ENCODE measurements at places on chromosomes 16 and 17.

DNA sequence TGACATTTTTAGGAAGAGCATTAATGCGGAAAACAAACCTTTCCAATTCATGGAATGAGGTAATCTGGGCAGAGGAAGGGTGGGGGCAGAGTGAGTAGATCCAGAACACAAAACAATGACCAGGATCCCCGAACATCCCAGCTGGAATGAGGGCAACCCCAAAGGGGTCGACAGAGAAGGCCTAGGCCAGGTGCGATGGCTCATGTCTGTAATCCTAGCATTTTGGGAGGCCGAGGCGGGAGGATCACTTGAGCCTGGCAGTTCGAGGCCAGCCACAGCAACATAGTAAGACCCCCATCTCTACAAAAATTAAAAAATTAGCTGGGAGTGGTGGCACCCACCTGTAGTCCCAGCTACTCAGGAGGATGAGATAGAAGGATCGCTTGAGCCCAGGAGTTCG lies 64.7 kb downstream of the ZFHX3 start:
- no peak for DNase-seq

- DNase-seq, result peak; percentile 67
These were observed 7.5 kb upstream of the SNTB2 start for GRCh38 chr16:69179328-69180010.

- DNase-seq, result no peak
These were observed 278.3 kb downstream of the KCNJ2 start for GRCh38 chr17:70447588-70447987.

- DNase-seq, result peak; percentile 89
These were observed 21.9 kb upstream of the EIF1 start for GRCh38 chr17:41666708-41667279.

GRCh38 chr16:88561485-88562359 lies 8.5 kb upstream of the ZC3H18 start:
- DNase-seq, result peak; percentile 81

GRCh38 chr17:10072556-10073425 lies 125.6 kb downstream of the GAS7 start:
- DNase-seq, result no peak

DNA sequence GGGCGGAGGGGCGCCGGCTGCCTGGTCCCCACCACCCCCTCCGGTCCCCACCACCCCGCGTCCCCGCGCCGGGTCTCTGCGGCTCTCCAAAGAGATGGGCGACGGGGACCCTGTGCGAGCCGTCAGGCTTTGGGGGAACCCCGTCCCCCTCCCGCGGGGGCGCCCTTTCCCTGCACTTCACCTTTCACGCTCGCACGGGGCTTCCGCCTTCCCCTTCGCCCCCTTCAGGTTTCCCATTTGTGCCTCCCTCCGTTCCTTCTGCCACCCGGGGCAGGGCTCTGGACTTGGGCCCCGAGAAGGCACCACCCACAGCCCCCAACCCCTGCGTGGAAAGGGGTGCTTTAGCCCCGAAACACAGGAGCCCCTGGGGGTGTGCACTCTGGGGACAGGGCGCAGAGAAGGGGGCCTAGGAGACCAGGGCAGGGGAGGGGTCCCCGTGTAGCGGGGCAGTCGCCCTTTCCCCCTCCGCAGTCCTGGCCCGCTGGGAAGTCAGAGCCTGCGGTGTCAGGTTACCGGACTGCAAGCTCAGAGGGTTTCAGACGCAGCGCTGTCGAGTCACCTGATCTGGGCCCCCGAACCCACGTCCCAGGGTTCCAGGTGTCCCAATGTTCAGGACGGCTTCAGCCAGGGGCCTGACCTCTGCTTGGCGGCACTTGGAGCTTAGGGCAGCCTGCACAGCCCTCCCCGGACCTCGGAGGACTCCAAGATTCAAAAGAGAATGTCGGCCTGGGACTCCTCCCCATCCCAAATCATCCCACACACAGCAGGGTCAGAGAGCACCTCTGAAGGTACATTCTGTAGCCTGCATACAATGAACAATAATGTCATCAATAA lies 6.7 kb upstream of the CCDC92B start:
- DNase-seq, result no peak

DNA sequence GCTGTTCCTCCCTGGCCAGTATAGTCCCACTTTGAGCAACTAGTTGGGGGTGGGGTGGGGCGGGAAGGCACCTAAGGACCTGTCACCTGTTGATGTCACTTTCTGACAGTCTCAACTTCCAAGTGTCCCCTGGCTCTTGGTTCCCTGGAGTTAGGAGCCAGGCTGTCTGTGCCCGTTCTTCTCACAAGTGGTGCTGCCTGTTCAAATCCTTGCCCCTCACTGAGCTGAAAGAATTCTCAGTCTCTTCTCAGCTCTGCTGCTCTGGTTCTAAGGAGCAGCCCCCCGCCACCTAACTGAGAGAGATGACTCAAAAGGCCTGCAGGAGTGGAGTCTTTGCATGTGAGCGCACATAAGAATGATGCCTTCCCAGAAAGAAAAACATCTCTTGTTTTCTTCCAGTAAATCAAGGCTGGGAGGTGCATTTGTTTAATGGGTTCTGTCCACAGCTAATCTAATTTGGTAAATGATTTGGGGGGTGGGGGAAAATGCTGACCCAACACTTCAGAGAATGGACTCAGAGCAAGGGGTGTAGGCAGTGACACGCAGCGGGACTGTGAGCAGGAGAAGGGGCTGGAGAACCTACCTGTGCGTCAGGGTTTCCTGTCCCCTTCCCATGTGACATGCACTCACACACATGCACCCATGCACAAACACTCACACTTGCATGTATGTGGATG lies 78.2 kb upstream of the NLRP1 start:
- no peak for DNase-seq

DNA sequence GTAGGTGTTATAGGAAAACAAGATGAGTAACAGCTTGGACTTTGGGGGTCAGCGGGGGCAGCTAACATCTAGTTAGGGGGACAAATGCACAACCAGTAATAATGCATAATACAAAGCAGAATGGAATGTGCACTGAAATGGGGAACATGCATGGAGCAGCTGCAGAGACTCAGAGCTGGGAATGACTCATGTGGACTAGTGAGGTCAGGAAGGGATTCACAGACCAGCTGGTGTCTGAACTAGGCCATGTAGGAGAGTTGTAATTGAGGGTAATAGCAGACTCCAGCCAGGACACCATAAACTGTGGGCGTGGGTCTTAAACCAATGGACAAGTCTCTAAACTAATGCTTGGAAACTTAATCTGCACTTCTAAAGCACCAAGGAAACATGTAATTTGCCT lies 176.8 kb upstream of the ASIC2 start:
- peak; percentile 77 for DNase-seq

GRCh38 chr17:16351831-16352230 lies 1.4 kb downstream of the CENPV start:
- peak; percentile 21 for DNase-seq

DNA sequence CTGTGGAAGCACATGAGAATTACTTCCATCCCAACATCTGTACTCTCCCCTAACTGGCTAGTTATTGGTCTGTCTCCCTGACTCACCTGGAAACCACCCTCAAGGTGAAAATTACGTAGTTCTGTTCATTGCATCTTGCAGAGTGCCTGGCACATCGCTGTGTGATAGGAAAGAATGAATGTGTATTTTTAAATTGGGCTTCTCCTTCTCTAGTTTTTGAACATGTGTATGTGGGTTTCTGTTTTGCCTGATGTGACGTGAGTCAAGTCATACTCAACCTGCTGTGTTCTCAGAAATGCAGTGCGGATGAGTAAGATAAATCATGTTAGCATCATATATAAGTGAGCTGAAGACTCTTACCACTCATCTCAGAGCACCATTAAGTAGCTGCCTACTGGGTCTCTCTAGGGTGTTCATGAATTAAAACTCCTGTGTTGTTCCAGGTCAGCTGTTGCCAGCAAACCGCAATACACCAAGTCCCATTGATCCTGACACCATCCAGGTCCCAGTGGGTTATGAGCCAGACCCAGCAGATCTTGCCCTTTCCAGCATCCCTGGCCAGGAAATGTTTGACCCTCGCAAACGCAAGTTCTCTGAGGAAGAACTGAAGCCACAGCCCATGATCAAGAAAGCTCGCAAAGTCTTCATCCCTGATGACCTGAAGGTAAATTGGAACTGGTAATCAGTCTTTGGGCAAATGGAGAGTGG lies 50.2 kb downstream of the HLF start:
- no peak for DNase-seq

GRCh38 chr16:19884611-19885450 lies at the start of gene GPRC5B:
TSS of gene GPRC5B (minus strand) at chr16:19884848. CDS start at chr16:19872845, 12,003 bp downstream.
- DNase-seq, result peak; percentile 85

DNA sequence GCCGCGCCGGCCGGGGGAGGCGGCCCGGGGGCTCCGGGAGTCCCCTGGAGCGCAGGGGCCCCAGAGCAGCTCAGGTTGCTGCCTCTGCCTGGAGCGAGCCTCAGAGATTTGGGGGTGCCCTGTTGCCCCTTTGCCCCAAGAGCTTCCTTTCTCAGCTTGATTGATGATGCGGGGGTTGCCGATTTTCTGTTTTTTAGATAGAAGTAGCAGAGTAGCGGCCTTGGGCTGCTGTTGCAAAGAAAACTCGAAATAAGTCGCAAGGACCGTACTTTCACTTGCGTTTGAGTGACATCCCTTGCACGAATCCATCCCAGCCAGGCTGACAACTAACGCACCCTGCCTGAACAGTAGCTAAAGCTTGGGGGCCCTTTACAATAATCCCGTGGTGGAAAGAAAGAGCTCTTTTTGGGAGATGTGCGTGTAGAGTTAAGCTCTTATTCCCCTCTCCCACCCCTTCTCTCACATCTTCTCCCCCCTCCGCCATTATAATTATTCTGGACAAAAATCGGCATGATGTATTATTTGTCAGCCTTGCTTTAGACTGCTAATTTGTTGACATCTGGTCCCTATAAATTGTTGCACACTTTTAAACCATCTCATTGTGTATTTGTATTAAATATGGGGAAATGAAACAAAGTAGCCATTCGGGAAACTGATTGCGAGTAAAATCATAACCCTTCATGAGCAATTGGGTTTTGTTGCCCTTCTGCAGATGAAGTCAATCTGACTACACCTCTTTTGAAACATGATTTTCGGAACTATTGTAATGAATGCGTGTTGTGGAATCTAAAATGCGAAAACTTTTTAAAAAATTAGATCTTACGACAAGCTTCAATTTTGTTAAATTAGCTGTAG lies 873 bp downstream of the USP10 start:
- DNase-seq, result peak; percentile 21

- DNase-seq, result no peak
These were observed 6.9 kb upstream of the TEX2 start for GRCh38 chr17:64269687-64270649.

GRCh38 chr17:71398800-71399219 lies 722.0 kb upstream of the SOX9 start:
- DNase-seq, result peak; percentile 38

- DNase-seq, result no peak
These were observed 20.2 kb upstream of the SHISA9 start for GRCh38 chr16:12881182-12881581.

GRCh38 chr17:68840073-68840472 lies 115.1 kb downstream of the ABCA8 start:
- no peak for DNase-seq

- no peak for DNase-seq
These were observed 331.2 kb downstream of the MAF start for GRCh38 chr16:79269211-79269863.

- no peak for DNase-seq
These were observed 1.9 kb upstream of the GRB7 start for GRCh38 chr17:39735882-39736281.

GRCh38 chr17:60107526-60108257 lies 29.0 kb upstream of the HEATR6 start:
- DNase-seq, result no peak

DNA sequence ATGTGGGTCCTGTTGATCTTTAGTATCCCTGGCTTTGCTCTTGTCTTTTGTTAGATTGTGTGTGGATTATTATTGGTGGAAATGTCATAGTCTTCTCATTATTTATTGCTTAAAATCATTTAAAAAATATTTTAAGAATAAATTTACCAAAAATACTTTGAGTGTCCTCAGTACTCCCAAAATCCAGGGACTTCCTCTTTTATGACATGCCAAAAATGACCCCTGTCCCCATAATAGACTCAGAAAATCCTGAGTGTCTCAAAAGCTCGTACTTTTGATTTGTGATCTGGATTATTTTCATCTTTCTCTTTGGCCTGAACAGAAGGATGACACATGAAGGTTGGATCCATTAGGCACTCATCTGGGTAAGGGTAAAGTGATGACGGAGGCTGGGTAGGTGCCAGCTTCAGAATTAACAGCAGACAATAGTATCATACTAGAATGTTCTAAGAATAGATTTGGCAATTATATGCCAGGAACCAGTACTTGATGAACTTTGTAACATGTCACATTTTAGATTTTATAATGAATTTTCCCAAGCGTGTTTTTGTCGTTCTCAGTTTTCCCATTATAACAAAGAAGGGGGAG lies 602.2 kb upstream of the CDH8 start:
- no peak for DNase-seq

- DNase-seq, result no peak
These were observed 17.1 kb downstream of the LIG3 start for GRCh38 chr17:34997355-34997862.

GRCh38 chr17:7363311-7363710 lies 8.4 kb downstream of the TMEM95 start:
- DNase-seq, result no peak

GRCh38 chr17:35048685-35049379 lies 14.7 kb downstream of the RFFL start:
- no peak for DNase-seq

- peak; percentile 94 for DNase-seq
These were observed 5.0 kb downstream of the CA4 start for GRCh38 chr17:60154616-60155426.

DNA sequence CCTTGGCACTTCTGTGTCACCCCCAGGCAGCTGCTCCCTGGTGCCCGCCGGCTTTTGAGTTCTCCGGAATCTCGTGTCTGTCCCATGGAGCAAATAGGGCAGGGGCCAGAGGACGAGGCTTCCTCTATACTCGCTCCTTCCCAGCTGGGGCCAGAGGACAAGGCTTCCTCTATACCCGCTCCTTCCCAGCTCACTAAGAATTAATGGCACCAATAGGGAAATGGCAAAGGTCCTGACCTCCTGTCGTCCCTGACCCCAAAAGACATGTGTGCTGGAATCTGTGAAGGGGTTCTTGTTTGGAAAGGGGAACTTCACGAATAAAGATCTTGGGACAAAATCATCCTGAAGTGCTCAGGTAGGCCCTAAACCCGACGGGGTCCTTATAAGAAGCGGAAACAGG lies 7.6 kb downstream of the SGSH start:
- no peak for DNase-seq

- no peak for DNase-seq
These were observed 71.6 kb downstream of the NETO2 start for GRCh38 chr16:47072158-47072557.

GRCh38 chr17:64037802-64038201 lies 17.4 kb upstream of the ICAM2 start:
- no peak for DNase-seq
